EL (cell line): ENCODE measurements at places on chromosomes 5 and 9.

GRCh38 chr5:177005619-177006264 is 837 bp downstream of the UIMC1 start:
- DNase-seq = peak; percentile 71

DNA sequence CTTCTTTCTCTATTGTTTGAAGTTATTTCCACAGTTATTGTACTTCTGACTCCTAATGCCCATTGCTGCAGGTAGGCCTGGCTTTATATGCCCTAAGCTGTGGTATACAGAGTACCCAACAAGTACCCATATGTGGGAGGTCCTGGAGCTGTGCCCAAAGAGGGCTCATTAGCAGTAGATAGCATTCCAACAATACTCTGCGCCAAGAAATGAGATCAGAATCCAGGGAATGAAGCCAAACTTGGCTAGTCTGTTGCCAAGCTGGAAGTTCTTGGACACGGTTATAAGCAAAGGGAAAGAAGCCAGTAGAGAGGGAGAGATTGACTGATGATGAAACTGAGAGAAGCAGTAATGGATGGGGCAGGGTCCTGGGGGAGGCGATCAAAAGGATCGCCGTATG is 29.7 kb upstream of the FAM169A start:
- peak; percentile 86 for DNase-seq

GRCh38 chr5:56310711-56311204 is 77.6 kb upstream of the ANKRD55 start:
- DNase-seq = no peak

DNA sequence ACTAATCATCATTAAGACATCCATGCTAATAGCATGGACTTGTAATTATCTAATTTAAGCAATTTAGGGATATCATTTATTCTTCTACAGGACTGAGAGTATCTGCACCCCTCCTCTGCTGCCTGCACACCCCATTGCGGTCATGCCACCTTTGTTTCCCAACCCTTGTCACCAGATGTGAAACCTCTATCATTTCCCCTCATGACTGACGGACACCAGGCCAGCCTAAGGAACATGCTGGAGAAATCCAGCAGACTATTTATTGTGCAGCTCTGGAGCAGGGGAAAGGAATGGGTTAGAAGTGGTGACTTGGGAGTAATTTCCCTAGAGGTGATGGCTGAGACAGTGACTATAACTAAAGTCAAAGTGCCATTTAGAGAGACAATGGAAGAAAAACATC is 40.7 kb downstream of the UGCG start:
- DNase-seq = no peak

GRCh38 chr5:153742060-153742459 is 251.6 kb downstream of the GRIA1 start:
- no peak for DNase-seq

DNA sequence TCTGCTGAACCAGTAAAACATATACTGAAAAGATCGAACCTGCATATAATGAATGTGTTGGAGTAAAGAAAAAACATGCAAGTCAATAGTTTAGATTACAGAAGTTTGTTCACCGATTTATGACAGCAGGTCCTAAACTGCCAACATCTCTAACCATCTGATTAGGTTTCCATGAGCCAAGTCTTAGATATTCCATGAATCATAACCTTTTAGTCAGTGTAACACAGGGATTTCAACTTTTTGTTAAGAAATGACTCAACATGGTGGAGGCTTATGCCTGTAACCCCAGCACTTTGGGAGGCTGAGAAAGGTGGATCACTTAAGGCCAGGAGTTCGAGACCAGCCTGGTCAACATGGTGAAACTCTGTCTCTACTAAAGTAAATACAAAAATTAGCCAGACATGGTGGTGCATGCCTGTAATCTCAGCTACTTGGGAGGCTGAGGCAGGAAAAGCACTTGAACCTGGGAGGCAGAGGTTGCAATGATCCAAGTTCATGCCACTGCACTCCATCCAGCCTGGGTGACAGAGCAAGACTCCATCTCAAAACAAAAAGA is 38.7 kb downstream of the APC start:
- DNase-seq = peak; percentile 71

DNA sequence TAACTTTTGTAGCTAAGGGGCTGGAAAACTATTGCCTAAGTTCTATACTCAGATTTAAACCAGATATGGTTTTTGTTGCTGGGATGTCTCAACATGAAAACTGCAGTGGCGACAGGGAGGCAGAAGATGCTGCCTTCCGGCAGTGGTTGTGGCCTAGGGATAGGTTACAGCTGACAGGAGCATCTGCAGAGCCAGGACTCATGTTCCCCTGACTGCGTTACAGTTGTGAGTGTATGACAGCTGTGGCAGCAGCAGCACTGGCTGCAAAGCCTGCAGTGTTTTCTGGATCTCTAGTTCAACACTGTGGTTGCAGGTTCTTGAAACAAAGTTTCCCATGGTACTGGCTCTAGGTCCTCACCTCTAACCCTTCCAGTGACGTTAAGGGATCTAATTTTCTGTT is 498.8 kb upstream of the CDH18 start:
- DNase-seq = no peak

DNA sequence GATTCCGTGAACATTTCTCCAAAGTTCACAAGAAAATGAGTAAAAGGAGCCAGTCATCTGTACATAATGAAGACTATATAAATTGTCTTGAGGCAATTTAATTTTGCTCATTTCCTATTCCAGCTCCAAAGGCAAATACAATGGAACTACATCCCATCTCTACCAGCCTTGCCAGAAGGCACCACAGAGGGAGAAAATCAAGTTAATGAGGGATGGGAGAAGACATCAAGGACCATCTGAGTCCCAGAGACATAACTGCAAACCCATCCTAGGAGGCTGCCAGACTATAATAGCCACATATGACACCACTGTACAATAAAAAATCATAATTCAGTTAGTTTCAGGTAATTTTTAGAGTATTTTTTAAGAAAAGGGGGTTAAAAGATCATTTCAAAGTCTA is 136.3 kb upstream of the RGMB start:
- DNase-seq = no peak

DNA sequence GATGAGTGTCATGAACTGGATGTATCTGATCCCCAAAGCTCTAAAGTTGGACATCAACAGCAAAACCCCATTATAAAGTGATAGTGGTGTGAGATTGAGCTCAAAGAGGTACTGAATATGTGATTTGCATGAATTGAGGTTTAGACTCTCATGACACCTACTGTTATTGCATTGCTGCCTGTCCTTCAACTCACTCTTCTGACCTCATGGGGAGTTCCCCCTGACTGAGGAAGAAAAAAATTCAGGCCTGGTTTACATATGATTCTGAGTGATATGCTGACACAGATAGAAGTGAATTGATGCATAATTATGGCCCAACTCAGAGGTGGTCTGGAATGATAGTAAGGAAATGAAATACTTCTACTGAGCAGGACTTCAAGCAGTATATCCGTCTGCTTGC is 76.2 kb upstream of the CHD1 start:
- no peak for DNase-seq
